ENCODE measurements at places on chromosomes 3 and 15. TPM values are rescaled to one million over a fixed set of nuclear protein-coding genes. Genes with fewer than 3 reads are reported as not detected.

The ISL2 gene
- total RNA-seq, result not detected

GRCh38 chr3:146968204-146968651, 363.1 kb upstream of the PLSCR5 start:
- no peak for DNase-seq

DNA sequence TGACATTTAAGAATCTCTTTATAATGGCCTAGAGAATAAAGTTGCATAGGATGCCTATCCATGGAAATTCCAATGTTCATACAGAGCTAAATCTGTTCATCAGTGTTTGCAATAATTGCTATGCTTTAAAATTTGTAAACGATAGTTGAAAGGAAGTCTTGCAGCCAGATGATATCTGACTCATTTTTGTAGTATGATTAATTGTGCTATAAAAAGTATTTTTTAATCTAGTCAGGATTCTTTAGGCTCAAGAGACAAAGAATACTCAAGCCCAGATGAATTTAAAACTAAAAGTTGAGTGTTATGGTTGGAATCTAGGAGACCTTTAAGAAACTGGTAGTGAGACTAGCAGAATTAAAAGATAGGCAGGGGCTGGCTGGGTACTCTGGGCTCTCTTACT, 50.5 kb downstream of the SUCNR1 start:
- no peak for DNase-seq

- DNase-seq, result peak; percentile 95
Observed at GRCh38 chr15:70083418-70083817, 14.3 kb downstream of the TLE3 start.
